Stimulated activated CD8-positive, alpha-beta memory T cell treated with anti-CD3 and anti-CD28 coated beads, Interleukin-2, amount 100 ng/mL, for 1 hour (primary cell): ENCODE measurements at places on chromosomes 1 and 21.

DNA sequence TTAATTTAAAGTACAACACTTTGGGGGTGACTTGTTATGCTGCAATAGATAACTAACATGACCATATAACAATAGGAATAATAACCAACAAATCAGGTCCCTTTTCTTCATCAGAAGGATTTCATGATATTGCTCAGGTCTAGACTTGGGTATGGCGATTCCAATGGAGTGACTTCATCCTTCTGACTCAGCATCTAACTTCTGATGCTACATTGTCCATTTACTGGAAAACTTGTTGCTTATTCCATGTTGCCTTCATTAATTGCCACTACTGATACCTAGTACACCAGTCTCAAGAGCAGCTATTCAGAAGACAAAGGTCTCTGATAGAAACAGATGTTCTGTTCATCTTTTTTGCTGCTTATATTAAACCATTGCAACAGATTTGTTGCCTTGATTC lies 324.3 kb downstream of the TGFB2 start:
- no peak for DNase-seq

DNA sequence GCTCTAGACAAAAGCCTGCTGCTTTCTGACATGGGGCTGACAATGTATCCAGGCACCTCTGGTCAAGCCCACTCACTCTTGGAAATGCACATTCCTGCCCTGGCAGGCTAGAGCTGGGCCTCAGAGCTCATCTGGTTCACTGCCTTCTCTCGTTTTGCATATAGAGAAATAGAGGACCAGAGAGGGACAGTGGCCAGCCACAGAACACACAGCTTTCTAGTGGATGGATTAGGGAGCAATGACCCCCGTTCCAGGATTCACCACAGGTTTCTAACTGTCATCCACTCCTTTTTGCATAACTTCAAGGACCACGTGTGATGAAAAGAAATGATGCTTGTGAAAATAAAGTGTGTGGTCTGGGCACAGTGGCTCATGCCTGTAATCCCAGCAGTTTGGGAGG lies 129.6 kb upstream of the IGSF21 start:
- no peak for DNase-seq

DNA sequence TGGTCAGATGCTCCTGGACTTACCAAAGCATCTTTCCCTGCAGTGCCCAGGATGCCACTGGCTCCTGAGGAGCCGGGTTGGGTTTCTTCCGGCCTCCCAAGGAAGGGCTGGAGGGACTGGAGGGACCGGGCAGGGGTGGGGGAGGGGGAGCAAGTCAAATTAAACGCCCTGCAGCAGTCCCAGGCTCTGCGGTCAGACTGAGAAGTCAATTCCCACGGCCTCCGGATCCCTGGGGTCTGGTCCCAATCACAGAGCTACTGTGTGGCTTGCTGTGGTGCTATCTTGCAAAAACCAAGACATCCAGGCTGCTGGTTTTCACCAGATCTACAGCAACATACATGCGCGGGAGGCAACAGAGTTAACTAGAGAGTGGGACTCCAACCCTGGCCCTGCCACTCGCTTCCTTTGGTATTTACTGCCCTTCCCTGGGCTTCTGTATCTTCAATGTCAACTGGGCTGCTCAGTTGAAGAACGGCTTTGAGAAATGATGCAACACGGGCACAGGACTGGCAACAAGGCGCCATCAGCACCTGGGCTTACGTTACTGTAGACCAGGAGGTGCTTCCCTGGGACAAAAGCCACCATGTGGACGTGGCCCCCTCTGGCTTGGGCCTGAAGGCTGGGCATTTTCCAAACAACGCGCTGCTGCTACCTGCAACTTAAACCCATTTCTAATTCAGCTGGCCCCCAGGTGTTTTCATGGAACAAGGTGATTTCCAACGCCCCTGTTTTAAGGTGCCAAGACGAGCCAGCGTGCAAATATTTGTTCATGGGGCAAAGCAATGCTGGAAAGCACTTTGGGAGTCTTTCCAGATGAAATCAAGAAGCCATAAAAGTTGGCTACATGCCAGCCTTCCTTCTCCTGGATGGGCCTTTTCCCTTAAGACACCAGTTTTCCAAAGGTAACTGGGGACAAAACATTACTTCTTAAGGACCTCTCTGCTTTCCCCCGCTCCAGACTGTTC lies 11.5 kb downstream of the RCC2 start:
- DNase-seq: no peak

DNA sequence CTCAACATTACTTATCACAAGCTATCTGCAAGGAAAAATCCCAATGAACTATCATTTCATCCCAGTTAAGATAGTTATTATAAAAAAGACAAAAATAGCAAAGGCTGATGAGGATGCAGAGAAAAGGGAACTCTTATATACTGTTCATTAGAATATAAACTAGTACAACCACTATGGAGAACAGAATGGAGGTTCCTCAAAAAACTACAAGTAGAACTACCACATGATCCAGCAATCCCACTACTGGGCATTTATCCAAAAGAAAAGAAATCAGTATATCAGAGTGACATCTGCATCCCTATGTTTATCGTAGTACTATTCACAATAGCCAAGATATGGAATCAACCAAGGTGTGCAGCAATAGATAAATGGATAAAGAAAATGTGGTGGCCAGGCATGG lies 4.9 kb upstream of the C1orf185 start:
- DNase-seq: no peak

DNA sequence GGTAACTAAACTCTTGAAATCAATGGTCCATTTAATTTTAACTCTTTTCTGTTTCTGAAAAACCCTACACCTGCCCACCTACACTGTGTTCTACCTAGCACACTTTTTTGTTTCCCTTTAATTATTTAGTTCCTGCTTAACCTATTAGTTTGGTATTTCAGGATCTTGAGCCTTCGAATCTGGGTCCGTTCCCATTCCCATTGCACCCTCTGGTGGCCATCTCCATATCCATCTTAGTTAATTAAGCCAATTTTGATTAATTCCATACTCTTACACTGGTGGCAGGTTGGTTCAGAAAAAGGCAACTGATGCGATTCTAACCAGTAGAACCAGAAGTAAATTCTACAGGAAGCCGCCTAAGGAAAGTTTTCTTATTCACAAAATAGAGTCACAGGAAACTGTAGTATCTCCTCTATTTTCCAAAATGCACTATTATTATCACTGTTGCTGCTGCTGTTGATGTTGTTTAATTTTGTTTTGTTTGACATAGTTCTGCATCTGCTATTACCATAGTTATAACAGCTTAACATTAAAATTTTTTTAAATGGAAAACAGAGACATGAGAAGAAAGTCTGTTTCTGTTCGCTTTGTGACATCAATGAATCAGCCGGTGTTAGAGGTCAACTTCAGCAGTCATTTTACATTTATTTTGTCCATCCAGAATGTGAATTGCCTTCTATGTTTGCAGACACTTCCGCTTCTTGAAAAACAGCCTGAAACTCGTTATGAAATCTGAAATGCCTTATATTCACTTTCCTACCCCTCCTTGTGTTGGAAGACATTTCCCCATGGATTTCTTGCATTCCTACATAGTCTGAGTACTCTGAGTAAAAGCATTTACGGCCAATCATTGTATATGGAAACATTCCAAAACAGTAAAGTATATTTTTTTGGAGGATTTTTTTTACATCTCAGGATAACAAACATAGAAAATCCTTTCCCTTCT lies 115.5 kb upstream of the NCAM2 start:
- DNase-seq: no peak

DNA sequence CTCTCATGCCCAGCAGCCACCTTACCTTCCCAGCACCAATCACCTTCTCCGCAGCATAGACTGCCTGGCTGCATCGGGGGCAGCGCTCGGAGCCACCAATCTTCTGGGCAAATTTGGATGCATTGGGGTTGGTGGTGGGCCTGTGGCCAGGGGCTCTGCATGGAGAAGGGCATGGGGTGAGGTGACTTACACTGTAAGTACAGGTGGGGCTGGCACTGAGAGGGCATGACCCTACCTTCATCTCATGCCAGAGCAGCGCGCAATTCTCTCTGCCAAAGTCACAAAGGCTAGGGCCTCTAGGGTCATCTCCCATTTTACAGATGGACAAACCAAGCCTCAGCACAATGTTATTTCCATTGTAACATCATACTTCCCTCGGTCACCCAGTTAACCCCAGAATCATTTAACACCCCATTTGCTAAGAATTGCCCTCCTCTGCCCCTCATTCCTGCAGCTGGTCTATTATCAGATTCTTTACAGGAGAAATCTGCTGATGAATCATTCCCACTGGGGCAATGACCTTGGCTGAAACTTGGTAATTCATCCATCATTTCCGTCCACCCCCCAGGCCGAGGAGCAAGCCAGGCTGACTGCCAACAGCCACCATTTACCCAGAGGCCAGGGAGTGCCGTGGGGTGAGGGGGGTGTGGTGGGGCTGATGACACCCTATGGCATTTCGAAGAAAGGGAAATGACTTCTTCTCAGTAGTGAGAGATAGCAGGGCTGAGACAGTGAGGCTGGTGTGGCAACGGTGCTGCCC lies 17.9 kb downstream of the CSRP1 start:
- no peak for DNase-seq

DNA sequence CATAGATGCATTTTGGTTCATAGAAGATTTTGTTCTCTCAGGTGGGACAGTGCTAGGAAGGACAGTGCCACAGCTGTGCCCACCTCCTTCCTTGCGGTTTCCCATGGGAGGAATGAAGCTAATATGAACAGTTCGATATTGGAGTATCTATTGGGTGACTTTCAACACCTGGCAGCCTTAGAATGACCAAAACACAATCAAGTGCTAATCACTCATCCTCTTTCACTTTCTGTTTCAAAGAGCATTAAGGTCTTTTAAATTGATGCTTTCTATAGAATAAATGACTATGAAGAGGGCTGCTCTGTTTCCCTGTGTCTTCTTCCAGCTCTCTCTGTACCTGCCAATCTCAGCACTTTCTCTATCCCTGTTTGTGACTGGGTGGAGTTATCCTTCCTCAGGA lies 784.0 kb downstream of the MRPL39 start:
- no peak for DNase-seq

GRCh38 chr21:42601656-42602055 lies 51.8 kb upstream of the PDE9A start:
- no peak for DNase-seq
